ENCODE measurements at places on chromosomes 2 and 18.
A peak's percentile ranks its signal among the peaks of the same experiment; 100 is the strongest.

DNA sequence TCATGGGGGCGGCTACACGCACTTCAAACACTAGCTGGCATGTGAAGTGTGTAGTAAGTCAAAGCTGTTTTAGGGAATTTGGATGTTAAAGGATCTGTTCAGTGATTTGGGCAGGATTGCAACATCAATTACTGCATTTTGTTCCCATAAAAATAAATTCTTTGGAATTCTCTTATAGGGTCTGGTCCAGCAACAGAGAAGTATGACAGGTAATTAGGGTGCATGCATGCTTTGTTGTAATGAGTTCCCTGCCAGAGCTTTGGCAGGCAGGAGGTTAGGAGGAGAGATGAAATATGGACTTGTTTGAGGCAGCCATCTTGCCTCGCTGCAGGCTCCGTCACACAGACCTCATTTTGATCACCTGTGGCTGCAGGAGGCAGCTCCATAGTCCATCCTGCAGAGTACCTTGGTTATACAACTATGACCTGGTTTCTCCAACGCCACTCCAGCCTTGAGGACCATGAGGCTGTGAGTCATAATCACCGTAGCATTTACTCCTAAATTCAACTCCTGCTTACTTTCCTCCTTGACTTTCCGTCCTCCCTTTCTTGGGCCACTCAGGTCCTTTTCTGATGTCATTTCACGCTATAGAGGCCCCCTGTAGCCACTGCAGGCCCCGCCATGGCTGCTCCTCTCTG, 26.5 kb upstream of the EML4 start:
- DNase-seq: no peak

DNA sequence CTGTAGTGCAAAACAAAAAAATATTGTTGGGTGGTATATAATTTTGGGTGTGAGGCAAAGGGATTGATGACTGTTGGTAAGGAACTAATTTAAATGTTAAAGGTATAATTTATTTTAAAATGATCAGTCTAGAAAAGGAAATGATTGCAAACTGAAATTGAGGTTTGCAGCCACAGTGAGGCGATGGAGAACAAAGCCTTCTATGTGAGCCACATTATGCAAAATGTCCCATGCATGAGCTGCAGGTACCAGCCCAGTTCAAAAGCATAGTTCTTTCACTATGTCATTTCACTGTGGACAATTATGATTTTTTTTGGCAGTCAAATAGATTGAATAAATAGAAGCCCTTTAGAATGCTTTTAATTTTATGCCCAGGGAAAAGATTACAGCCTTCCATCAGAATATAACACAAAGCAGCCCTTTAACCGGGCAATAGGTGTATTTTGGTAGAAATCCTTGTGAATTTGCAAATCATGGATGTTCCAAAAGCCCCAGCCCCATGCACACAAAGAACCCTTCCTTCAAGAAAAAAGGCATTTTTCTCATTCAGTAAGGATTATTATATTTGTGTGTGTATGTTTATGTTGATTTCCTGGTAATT, 1.7 kb downstream of the MAP2 start:
- DNase-seq: peak; percentile 24

DNA sequence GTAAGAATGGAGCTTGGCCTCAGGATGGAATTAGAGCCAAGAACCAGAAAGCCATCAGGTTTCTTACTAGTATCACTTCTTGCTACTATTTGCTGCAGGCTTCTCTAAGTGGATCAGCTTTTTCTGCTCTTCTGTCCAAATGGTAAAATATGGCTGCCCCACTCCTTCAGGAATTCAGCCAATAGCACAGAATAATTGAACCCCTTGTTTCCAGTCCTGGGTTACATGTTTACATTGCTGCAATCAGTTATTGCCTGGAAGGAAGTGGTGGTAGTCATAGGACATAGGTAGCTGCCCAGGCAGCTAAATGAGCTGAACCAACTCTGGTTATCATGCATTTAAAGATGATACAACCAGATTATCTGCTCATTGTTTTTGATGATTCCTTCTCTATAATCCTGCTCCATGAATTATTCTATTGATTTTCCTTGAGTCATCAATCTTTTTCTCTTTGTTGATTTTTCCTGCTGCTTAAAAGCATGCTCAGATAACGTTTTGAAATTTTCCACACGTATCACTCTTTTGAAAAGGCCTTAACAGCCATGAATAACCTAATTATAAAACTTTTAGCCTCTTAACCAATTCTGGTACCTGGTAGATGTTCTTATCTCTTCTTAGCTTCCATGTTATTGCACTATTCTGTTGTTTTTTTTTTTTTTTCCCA, 12.6 kb downstream of the AGPS start:
- DNase-seq: no peak

- DNase-seq: no peak
Measured at GRCh38 chr2:203492965-203493364, 42.1 kb downstream of the RAPH1 start.

DNA sequence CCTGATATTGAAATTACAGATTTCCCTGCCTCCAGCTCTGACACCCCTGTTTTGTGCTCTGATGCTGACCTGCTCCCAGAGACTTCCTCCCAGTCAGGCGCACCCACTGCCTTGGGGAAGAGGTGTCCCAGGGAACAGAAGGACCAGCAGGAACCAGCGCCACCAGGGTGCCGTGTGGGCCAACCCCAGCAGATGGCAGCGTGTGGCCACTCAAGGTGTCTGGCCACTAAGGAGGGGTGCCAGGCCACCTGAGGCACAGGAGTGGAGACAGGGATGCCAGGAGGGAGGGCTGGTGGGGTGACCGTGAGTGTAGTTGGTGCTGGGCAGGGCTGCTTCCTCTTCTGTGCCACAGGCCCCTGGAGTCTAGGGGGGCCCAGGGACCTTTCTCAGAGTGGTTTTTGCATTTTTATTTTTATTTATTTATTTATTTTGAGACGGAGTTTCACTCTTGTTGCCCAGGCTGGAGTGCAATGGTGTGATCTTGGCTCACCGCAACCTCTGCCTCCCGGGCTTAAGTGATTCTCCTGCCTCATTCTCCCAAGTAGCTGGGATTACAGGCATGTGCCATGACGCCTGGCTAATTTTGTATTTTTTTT, 56.0 kb downstream of the TEX44 start:
- DNase-seq: peak; percentile 77

GRCh38 chr18:37590346-37590745, 24.7 kb upstream of the CELF4 start:
- no peak for DNase-seq

DNA sequence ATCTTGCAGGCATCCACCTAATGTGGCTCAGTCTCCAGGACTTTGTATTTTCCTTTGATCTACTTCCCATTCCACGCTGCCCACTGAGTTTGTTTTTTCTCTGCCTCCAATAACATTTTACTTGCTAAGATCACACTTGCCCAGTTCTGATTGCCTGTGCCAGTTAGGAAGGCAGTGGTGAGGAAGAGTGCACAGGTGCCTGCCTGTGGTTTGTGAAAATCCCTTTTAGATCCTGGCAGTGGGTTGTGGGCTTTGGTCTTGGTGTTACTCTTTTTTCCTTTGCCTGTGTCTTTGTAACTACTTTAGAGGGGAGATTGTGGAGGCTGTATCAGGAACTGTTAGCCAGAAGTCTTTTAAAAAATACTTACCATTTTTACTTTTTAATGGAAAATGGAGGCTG, 36.9 kb upstream of the KCNG2 start:
- no peak for DNase-seq
